Common myeloid progenitor, CD34-positive (primary cell): ENCODE measurements at places on chromosomes 11 and 22.

DNA sequence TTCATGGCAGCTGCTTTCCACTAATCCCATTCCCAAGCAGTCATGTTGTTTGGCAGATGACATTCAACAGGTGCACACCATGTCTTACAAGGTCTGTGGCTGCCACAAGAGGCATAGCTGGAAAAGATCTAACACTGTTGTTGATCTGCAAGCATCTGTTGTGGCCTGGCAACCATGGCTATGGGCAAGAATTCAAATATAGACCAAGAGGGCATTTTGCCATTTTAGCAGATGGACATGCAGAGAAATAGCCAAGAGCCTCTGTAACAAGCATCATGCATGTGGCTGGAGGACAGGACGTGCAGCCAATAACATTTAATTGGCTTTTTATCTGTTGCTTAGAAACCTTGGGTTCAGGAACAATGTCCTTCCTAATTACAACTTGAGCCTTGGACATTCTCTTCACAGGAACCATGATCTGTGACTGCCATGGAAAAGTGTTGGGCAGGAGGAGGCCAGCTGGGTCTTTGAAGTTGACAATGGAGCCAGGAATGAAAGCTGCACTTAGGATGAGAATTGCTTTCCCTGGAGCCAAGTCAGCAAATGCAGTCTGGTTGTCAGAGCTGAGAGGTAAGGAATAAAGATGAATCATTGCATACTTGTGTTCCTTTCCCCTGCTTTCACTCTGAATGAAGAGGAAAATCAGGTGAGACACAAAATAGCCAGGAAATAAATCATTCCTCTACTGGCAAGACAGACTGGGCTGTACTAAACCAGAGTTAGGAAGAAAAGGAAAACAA lies 113.6 kb upstream of the ANO5 start:
- no peak for DNase-seq

DNA sequence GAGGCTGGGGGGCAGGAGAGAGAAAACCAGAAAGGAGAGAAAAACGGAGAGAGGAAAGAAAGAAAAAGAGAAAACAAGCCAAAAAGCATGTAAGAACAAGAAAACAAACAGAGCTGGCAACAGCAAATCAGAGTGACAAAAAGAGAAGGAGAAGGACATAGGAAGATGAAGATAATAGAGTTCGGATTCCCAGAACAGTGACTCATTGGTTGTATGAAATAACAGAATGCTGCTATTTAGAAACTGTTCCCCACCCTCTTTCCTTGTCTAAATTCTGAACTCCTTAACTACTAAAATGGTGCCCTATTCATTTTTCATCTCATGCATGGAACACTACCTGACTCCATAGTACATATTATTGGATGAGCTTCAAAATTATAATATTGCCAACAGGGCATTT lies 317.4 kb downstream of the C11orf87 start:
- DNase-seq, result no peak

DNA sequence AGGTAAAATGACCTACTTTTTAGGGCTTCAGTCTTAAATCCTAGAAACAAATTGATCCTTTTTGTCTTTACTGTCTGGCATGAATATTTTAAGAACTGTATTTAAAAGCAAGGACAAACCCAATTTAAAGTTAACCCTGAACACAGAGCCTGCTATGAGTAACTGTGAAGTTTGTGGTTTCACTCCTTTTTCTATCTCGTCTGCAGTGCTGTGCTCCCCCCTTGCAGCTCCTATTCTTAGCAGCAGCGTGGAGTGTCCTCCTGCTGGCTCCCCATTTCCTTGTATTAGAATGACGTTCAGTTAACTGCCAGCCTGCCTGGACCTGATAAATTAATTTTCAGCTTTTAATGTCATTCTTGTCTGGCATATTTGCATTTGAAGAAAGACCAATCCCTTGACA lies 40.0 kb upstream of the LRRC4C start:
- no peak for DNase-seq

DNA sequence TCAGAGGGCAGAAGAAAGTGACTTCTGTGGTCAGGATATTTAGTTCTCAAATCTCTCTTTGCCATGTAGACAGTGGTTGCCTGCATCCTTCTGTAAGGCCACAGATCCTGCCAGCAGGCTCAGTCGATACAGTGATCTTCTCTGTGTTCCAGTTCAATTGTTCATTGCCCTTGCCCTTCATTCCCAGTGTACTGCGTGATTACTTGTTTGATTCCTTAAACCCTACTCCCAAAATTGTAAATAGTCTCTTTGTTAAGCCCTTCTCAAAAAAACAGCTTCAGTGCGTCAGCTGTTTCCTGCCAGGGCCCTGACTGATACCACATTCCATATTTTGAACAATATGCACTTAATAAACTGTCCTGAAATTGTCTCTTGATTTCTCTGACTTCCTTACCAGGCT lies 9.3 kb upstream of the TYR start:
- no peak for DNase-seq

GRCh38 chr11:1735271-1735670 lies 15.1 kb downstream of the IFITM10 start:
- no peak for DNase-seq

GRCh38 chr11:112841729-112842128 lies 119.5 kb upstream of the NCAM1 start:
- DNase-seq, result no peak

GRCh38 chr11:115848611-115849010 lies 344.4 kb upstream of the CADM1 start:
- peak; percentile 15 for DNase-seq

DNA sequence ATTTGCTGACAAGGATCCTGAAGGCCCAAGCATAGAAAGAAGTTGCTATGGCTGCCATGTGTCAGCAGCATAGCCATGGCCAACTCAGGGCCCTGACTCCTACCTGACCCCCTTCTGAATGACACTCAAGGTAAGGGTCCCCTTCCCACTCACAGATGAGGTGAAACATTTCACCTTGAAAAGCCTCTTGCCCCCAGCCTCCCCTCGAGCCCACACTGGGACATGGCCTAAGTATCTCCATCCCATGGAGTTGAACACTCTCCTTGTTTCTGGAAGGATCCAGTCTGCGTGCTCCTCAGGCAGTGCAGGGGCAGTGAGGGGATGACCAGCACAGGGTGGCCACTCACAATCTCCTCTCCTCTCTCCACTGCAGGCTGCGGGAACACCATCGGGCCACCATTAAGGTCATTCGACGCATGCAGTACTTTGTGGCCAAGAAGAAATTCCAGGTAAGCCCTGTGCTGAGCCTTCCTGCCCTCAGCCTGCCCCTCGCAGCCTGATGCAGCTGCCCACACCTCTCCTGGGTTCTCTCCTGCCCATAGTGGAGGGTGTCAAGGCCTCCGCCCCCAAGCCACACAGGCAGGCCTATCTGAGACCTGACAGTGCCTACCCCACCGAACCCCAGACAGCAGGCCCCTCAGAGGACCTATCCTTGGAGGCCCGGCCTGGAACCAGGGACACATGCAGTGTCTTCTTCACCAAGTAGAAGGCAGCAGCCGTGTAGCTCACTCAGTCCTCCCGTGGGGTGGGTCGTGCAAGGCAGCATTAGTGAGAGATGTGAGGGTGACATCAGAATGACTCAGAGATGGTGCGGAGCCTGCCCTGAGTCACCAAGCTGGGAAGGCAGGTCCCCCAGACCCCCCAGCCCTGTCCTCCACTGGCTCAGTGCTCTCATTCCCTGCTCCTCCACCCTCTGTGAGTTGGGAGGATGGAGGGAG lies 68.9 kb upstream of the KCNQ1OT1 start:
- DNase-seq, result no peak

GRCh38 chr11:1222491-1223345 lies at the start of gene MUC5B:
MUC5B (plus strand) TSS chr11:1223066; CDS start chr11:1223124, 58 bp downstream.
- no peak for DNase-seq

DNA sequence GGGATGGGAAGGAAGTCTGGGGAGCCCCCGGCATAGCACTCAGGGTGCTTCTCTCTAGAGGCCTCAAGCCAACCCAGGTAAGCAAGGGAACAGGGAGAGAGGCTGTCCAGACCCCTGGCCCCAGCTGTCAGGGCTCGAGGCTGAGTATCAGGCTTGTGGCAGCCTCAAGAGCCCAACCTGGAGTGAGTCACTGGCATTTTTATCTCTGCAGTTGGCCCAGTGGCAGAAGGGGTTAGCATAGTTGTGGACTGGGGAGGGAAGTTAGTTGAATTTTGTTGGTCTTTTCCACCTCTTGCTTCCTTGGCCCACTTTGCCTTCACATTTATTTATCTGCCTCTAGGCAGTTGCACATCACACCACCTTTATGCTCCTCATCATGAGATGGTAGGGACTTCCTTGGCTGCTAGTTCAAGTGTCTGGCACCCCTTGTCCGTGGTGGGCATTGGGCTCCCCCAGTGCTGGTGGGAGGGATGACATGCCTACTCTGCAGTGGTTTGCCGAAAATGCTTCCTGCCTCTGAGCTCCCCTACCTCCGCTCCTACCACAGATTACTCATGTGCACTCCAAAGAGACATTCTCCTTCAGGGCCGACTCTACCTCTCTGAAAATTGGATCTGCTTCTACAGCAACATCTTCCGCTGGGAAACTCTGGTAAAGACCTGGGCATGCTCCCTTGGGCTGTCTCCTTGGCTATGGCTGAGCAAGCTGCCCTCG lies 60.1 kb downstream of the SCN3B start:
- no peak for DNase-seq

GRCh38 chr11:70306586-70307033 lies 36.1 kb downstream of the PPFIA1 start:
- peak; percentile 71 for DNase-seq

- DNase-seq, result peak; percentile 93
These were observed 4.3 kb downstream of the CYB561A3 start for GRCh38 chr11:61357233-61357893.

- DNase-seq, result no peak
These were observed 98.9 kb upstream of the ISX start for GRCh38 chr22:34966980-34967565.

DNA sequence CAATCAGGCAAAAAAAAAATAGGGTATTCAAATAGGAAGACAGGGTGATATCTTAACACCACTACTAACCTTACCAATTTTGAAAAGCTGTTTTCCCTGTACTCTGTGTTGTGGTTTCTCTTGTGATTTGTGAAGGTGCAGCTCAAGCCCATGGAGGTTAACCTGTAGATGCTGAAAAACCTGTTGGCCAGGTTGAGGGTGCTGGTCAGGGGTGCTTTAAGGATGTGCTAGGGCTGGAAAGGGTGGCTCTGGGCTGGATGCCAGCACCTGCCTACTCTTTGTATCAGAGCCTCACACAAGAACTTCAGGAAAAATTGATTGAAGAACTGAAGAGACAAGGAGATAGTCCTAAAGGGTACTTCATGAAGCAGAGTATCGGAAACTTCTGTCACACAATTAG lies 18.3 kb upstream of the OR5M8 start:
- DNase-seq, result no peak

- peak; percentile 22 for DNase-seq
These were observed 112.4 kb downstream of the LDLRAD3 start for GRCh38 chr11:36056160-36056751.

GRCh38 chr22:16824716-16825687 lies at the start of gene XKR3:
XKR3 (minus strand) TSS chr22:16825411; CDS start chr22:16808073, 17,338 bp downstream.
- DNase-seq, result peak; percentile 96

DNA sequence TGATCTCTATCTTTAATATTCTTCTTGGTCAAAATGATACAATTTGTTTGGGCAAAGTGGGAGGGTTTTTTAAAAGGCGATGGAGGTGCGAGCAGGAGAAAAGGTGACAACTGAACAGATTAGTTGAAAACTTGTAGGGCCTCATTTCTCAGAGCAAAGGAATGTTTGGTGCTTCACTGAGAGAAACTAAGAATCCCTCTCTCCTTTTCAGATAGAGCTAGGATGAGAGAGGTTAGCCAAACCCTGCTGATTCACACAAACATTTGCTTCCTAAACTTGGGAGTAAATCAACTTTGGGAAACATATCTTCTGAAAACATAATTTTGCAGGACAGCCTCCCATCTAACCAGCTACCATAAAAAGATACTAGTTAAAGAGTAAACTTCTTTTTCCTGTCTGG lies 57.0 kb downstream of the PHF21A start:
- DNase-seq, result no peak

DNA sequence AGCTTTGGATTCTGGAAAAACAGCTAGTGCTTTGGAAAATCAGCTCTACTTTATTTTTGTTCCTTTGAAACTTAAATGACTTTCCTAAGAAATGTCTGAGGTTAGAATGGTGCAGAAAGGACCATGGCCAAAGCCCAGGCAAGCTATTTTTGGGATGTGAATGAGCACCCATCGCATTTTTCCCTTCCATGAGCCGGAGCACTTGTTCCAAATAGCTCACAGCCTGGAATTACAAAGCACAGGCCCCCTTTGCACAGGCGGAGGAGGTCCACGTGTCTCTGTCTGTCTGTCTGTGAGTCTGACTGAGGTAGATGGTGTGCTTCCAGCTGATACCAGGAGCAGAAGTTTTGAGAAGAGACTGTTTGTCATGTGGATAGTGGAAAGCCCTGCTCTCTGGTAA lies 50.7 kb downstream of the MICAL2 start:
- no peak for DNase-seq

- DNase-seq, result no peak
These were observed 24.3 kb upstream of the PPFIA1 start for GRCh38 chr11:70246196-70246595.

GRCh38 chr11:133919330-133920108 lies 37.2 kb downstream of the IGSF9B start:
- no peak for DNase-seq

- no peak for DNase-seq
These were observed 3.8 kb downstream of the USP47 start for GRCh38 chr11:11845551-11845950.

DNA sequence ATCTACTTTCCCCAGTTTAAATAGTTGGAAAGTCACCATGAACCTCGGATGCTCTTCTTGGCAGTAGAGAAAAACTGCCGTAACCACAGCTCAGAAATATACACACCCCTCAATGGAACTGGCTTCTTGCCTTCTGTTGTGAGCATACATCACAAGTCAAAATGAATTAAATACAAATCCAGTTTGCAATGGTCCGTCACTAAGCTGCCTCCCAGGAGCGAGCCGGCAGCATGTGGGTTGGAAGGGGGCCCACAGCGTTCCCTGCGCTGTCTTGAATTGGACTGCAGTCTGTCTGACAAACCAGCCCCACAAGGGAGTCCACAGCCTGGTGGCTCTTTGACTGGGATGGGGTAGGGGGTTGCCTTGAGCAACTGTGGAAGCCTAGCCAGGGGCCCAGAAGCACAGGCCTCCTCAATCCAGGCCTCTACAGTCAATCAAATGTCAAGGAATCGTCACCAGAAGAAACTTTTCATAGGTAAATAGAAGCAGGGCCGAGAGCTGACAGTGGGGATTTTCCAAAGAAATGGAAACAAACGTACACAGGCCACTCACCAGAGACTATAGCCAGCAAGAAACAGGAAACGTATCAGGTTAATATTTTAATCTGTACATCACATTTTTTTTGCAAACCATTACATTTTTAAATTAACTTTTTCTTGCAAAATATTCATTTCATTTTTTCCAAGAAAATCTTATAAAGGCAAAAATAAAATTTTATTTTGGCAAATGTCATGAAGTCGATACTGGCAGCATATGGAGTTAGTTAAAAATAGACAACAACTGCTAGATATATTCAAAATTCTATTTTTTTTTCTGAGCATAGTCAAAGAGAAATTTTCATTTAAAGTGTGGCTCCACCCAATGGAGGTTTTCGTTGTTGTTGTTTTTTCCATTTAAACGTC lies 38.5 kb downstream of the C11orf58 start:
- no peak for DNase-seq

GRCh38 chr22:35148866-35149548 lies 83.0 kb downstream of the ISX start:
- no peak for DNase-seq

GRCh38 chr11:61046833-61047232 lies 55.5 kb upstream of the CD5 start:
- no peak for DNase-seq

GRCh38 chr11:35549787-35550186 lies 24.4 kb upstream of the PAMR1 start:
- no peak for DNase-seq

- no peak for DNase-seq
These were observed 14.4 kb downstream of the DCDC1 start for GRCh38 chr11:31355131-31355530.

- DNase-seq, result peak; percentile 20
These were observed 3.1 kb downstream of the NAP1L4 start for GRCh38 chr11:2989006-2989405.
